ENCODE measurements at places on chromosomes 4 and X.
A peak's percentile ranks its signal among the peaks of the same experiment; 100 is the strongest.

- peak; percentile 76 for DNase-seq
Measured at GRCh38 chrX:12949927-12950656, 24.8 kb upstream of the TMSB4X start.

DNA sequence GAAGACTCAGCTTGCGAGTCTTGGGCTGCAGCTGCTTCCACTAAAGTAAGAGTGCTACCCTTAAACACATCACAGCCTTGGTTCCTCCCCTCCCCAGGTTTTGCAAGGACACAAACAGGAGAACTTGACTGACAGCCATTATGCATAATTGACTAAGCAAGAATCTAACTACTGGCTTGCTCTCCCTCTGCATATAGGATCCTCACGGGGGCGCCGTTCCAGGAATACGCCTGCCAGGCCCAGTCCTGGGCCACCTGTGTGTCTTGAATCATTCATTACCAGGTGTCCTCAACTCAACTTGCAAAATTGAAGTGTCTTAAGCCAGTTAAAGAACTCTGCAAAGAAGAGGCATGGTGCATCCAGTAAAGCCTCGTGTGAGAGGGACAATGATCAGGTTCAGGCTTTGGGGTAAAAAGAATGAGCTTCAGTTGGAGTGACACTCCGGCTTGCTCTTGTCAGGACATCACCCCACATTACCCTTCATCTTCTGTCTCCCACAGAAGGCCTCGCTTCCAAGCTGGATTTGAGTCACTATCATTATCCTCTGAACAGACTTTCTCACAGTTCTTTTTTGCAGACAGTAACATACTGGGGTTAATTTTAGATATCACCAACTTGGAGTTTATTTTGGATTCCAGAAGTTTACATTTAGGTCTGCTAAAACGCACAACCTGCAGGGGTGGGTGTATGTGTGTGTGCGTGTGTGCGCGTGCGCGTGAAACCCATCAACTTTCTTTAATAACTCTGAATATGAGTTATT lies 273.5 kb upstream of the HS3ST1 start:
- no peak for DNase-seq

- DNase-seq, result no peak
Measured at GRCh38 chr4:41750626-41751448, 2.3 kb upstream of the PHOX2B start.

GRCh38 chrX:46913667-46914066 lies 1.4 kb downstream of the JADE3 start:
- peak; percentile 14 for DNase-seq

- DNase-seq, result no peak
Measured at GRCh38 chr4:22500831-22501714, 14.8 kb downstream of the ADGRA3 start.

- DNase-seq, result no peak
Measured at GRCh38 chr4:104166749-104167148, 327.9 kb downstream of the CXXC4 start.

DNA sequence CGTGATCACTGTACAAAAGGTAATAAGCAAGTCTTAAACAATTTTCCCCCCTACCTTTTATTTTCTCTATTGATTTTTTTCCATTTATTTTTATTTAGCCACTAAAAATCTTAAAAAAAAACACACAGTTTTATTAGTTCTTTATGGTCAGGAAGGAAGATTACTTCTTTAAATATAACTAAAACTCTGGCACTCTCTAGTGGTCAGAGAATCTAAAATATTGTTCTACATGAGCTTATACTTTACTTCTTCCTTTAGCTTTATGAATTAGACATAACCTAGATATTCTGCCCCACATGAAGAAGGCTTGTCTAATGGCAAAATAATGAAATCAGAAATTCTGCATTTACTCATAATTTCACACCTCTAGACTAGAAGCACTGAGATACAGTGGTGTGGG lies 135.2 kb downstream of the PDE5A start:
- peak; percentile 22 for DNase-seq

GRCh38 chr4:152979731-152980330 lies 43.7 kb downstream of the FHDC1 start:
- DNase-seq, result no peak

- DNase-seq, result no peak
Measured at GRCh38 chrX:29488919-29489318, 726.4 kb upstream of the MAGEB2 start.

- DNase-seq, result peak; percentile 94
Measured at GRCh38 chr4:128303986-128304385, 16.4 kb upstream of the PGRMC2 start.

Data from hematopoietic multipotent progenitor cell treated with erythropoietin and hydrocortisone succinate and interleukin-3 and kit ligand, for 8 days (in vitro differentiated cells).